Stimulated activated CD8-positive, alpha-beta memory T cell treated with anti-CD3 and anti-CD28 coated beads, Interleukin-12 subunit alpha, Interleukin-12 subunit beta, amount 100 ng/mL, for 4 hours (primary cell): ENCODE measurements at places on chromosomes 5 and 9.

- no peak for DNase-seq
These were observed 55.9 kb downstream of the DAP start for GRCh38 chr5:10704949-10705621.

GRCh38 chr5:39494107-39494510, 69.3 kb upstream of the DAB2 start:
- DNase-seq: no peak

DNA sequence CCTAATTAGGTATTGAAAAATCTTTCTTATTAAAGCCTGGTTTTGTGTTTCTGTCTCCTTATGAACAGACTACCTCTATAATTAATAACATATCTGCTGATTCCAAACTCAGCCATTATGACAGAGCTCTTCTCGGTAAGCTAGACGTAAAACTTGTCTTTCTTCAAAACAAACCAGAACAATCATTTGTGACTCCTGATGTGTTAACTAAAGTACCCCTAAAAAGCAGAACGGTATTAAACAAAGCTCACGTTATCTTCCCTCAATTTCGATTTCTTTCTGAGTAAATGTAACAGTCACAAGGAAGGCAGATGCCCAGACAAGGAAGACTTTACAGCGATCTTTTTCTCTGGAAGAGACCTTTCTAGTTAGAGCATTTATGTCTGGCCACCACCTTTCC, 1.8 kb downstream of the SEMA5A start:
- DNase-seq: no peak

DNA sequence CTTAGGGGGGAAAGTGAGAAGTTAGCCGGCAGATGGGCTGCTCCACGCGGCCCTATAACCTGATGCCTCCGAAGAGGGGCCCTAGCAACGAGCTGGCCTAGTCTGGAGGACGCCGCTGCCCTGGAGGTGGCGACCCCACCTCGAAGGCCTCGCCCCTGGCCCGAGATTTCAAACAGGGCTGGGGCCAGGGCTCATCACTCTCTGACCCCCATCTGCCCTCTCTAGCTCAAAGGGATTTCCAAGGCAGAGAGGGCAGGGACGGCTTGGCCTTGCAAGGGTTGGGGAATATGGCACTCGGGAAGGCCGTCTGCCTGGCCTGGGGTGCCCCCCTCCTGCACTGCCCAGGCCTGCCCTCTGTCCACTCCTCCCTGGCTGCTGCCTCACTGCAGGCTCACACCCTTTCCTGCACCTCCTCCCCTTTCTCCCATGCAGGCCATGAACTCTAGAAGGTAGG, 25.5 kb upstream of the TIFAB start:
- no peak for DNase-seq

- no peak for DNase-seq
These were observed 66.5 kb downstream of the CPLANE1 start for GRCh38 chr5:37182667-37183066.

- DNase-seq: no peak
These were observed 13.7 kb downstream of the TUT7 start for GRCh38 chr9:86340356-86341006.

DNA sequence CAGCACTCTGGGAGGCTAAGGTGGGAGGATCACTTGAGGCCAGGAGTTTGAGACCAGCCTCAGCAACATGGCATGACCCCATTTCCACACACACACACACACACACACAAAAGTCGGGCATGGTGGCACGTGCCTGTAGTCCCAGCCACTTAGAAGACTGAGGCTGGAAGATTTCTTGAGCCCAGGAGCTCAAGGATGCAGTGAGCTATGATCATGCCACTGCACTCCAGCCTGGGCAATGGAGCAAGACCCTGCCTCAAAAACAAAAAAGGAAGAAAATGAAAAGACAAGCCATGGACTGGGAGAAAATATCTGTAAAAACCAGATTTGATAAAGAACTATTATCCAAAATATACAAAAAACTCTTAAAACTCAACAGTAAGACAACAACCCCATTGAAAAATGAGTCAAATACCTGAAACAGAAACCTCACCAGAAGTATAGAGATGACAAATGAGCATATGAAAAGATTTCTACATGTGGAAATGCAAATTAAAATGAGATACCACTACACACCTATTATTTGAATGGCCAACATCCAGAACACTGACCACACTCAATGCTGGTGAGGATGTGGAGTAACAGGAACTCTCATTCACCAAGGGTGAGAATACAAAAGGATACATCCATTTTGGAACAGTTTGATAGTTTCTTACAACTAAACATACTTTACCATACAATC, 24.7 kb downstream of the DNAJA1 start:
- no peak for DNase-seq

GRCh38 chr9:131020388-131020787, 11.4 kb downstream of the LAMC3 start:
- DNase-seq: no peak

- DNase-seq: no peak
These were observed 27.6 kb upstream of the DUSP1 start for GRCh38 chr5:172798422-172799215.

- DNase-seq: no peak
These were observed 140.8 kb downstream of the BNC2 start for GRCh38 chr9:16729651-16730050.

- DNase-seq: no peak
These were observed 119.3 kb downstream of the GALNT10 start for GRCh38 chr5:154309805-154310204.

DNA sequence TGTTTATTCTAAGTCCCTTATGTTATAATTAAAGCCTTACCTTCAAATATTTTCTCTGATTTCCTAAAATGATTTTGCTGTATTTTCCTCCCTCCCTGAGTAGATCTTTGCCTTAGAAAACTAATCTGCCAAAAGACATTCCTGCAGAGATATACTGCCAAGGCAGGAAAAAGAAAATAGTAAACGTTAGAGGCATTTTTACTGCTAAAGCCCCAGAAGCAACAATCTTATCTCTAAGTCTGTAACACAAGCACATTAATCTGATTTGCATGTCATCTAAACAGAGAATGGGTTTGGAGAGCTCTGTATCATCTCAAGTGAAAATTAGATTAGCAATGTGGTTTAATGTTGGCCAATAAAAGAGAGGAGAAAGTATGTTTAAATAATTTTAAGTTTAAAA, 847.7 kb downstream of the MAT2B start:
- DNase-seq: no peak

DNA sequence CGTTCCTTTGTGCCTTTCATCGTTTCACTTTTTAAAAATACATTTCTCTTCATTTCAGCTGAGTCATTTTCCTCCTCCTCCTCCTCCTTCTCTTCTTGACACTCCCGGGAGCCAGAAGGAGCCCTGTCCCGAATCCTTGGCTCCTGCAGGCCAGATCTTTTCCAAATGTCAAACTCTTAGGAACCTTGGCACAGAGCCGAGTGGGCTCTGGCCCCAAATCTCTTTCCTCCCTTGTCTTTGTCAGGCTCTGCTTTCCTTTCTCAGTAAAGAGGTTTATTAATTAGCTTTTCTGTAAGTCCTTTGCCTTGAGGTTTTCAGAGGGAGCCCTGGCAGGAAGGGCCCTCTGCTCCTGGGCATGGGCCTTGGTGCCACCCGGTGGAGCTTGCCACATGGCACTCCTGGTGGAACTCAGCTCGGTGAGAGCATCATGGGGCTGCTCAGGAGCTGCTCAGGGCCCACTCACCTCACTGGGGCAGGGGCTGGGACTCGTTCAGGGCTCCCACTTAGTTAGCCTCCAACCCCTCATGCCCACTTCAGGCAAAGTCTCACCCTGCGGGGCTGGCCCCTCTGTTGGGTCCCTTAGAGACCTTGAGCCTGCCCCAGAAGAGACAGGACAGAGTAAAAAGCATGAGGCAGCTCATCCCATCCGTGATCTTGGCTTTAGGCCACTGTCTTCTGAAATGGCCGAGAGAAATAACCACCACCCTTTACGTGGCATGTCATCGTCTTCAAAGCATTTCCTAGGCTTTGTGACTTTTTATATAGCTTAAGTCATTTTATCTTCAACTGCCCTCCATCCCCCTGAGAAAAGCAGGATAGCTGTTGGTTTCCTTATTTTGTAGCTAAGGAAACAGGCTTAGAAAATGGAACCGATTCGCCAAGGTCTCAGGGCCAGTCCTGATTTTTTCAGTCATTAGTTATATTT, 17.1 kb downstream of the STC2 start:
- no peak for DNase-seq

- DNase-seq: no peak
These were observed 113.3 kb upstream of the RAD23B start for GRCh38 chr9:107169796-107170195.

GRCh38 chr9:21770871-21771560, 31.4 kb upstream of the MTAP start:
- no peak for DNase-seq

DNA sequence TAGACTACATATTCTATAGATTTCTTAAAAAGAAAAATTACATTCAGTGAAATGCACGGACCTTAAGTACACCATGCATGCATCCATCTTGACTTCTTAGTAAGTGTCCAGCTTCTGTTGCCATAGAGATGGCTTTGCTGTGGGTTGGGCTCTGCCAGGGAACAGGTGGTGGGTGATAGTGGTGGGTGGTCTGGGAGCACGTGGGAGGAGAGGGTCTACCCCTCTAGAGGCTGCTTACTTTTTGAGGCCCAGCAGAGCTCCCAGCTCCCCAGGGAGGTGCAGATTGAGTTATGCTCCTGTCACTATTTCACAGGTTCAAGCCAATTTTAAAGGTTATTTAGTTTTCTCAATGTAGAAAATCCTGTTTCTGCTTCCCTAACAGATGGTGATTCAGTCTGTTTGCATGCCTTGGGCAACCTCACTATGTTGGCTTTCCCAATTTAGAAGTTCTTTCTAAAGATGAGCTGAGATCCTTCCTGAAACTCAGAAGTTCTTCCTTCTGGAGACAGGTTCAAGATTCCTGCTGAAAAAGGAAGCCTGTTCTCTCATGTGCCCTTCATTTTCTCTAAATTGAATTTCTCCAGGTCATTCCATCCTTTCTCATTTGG, 107.4 kb upstream of the LHFPL2 start:
- no peak for DNase-seq

GRCh38 chr5:36164461-36164860, 12.6 kb downstream of the SKP2 start:
- DNase-seq: no peak

DNA sequence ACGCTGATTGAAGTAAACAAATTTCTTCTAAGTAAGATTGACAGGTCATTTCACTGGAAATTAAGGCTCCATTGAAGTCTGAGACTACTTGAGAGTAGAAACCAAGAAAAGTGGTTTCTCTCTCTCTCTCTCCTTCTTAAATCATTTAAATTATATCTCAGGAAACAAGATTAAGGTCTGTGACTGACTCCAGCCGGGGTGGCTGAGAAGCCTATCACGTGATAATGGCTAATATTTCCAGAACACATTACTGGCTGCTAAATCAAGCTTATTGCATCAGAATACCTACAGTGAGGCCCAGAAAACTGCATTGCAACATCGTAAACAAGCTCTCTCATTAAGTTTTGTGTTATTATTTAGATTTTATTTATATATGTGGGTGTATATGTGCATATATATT, 88.4 kb downstream of the PTCD2 start:
- no peak for DNase-seq
